Kidney (tissue), 22 donors: ENCODE measurements at places on chromosomes 6 and 20. TPM values are rescaled to one million over a fixed set of nuclear protein-coding genes. Genes with fewer than 3 reads are reported as not detected.
A peak's percentile ranks its signal among the peaks of the same experiment; 100 is the strongest.

HSPA12B gene
- 18.9 TPM for total RNA-seq

SLC17A3 gene
- total RNA-seq: 14.0 TPM

EBF4 gene
- 10.2 TPM for total RNA-seq

GRCh38 chr6:123091896-123092271, 95.8 kb downstream of the CLVS2 start:
- H3K36me3 ChIP-seq: no peaks in the 10 kb centered on the region
- DNase-seq: no peak
- H3K4me1 ChIP-seq: no peaks in the 10 kb centered on the region
- H3K4me3 ChIP-seq: no peak overlapping the region

DNA sequence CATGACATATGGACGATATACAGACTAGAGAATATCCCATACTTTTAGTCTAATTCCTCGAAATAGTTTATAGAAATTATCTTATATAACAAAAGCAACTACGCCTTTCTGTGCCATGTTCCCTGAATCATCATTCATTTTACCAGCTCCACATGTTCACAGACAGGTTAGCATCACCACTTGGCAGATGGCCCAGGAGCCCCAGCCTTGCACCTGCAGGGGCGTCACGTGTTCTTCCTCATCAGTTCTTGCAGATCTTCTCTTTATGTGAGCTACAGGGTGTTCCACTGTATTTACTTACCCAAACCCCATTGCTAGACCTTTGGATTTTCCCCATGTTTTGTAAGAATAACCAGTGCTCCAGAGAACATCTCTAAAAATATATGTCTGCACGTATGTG, 12.6 kb upstream of the BNIP5 start:
- no peaks in the 10 kb centered on the region for H3K27me3 ChIP-seq
- no peak overlapping the region for H3K4me3 ChIP-seq

GNAS-AS1 gene
- total RNA-seq: 0.88 TPM

GRCh38 chr20:51402201-51402600, 140.3 kb downstream of the NFATC2 start:
- H3K36me3 ChIP-seq: no peaks in the 10 kb centered on the region
- no peak overlapping the region for H3K27ac ChIP-seq
- no peaks in the 10 kb centered on the region for H3K4me1 ChIP-seq

- H3K4me1 ChIP-seq: peaks cover 13% of the 10 kb centered on the region
- H3K36me3 ChIP-seq: peaks cover 10% of the 10 kb centered on the region
- H3K4me3 ChIP-seq: peak overlapping the region; percentile 99
- peak; percentile 66 for DNase-seq
- H3K27me3 ChIP-seq: no peaks in the 10 kb centered on the region
Measured at GRCh38 chr6:32152769-32153563, 975 bp upstream of the PPT2 start.

ALDH5A1 gene
- 10.4 TPM for total RNA-seq

MOG gene
- total RNA-seq: not detected

DNA sequence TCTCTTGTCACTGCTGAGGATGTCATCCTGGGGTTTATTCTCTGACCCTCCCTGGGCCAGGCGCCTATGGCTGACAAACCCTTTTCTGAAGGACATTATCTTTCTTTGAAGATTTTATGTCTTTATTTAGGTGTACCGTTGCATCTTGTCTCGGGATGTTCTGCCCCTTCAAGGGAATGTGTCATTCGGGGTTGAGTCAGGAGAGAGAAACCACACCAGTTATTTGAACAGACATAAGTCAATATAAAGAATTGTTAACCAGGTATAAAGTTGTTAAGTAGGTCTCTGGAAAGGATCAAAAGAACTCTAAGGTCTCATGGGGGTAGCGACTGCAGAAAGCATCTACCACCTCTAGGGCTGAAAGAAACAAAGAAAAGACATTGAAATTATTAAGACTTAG, 8.2 kb upstream of the ELMO2 start:
- no peak overlapping the region for H3K27ac ChIP-seq
- H3K36me3 ChIP-seq: no peaks in the 10 kb centered on the region
- DNase-seq: no peak
- H3K4me1 ChIP-seq: peaks cover 6% of the 10 kb centered on the region
- no peak overlapping the region for H3K4me3 ChIP-seq

DNA sequence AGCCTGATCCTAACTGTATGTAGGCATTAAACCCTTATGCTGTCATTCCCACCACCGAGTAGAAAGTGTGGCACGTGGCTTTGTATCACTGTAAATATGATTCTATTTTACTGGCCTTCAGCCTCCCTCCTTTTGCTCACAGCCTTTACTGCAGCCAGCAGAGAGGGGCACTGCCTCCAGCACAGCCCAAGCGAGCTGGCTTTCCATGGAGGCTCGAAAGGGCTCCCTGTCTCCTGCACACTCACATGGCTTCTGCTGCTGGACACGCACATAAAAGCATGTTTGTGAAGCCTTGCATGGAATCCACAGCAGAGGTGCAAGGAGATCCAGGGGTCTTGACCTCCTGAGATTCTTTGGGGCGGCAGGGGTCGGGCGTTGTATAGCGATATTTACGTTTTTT, 51.3 kb downstream of the RNASET2 start:
- peaks cover 2% of the 10 kb centered on the region for H3K4me1 ChIP-seq
- no peak for DNase-seq
- H3K27me3 ChIP-seq: no peaks in the 10 kb centered on the region
- no peak overlapping the region for H3K27ac ChIP-seq
- H3K36me3 ChIP-seq: no peaks in the 10 kb centered on the region
- no peak overlapping the region for H3K4me3 ChIP-seq

- H3K27me3 ChIP-seq: no peaks in the 10 kb centered on the region
- H3K4me1 ChIP-seq: no peaks in the 10 kb centered on the region
- no peak overlapping the region for H3K4me3 ChIP-seq
- no peak overlapping the region for H3K27ac ChIP-seq
- DNase-seq: no peak
- H3K36me3 ChIP-seq: no peaks in the 10 kb centered on the region
Measured at GRCh38 chr6:54335871-54336270, 27.6 kb downstream of the TINAG start.

NPBWR2 gene
- not detected for total RNA-seq

- no peak overlapping the region for H3K4me3 ChIP-seq
- no peak overlapping the region for H3K27ac ChIP-seq
- no peaks in the 10 kb centered on the region for H3K27me3 ChIP-seq
Measured at GRCh38 chr6:17877196-17877894, 110.1 kb downstream of the KIF13A start.

DNA sequence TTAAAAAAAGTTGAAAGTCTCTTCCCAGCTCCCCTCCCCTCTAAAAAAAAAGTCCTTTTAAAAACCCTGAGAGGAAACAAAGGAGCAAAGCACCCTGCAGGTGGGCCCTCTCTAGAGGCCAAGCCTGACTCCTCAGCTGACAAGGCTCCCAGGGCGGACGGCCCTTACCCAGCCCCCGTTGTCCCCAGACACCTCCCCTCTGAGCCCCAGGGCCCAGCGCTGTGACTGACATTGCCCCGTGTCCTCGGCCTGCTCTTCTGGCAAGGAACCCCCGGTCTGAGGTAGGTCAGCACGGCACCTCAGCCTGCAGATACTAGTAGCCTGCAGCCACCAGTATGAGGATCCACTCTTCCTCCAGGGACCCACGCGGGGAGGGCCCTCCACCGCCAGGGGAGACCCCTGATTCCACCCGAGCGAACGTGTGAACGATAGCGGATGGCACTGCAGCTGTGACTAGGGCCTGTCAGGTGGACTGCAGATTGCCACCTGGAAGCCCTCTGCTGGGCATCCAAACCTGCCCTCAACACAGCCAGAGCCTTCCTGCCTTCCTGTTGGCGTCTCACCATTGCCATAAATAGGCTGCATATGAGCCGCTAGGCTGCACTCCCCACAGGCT, 34.2 kb downstream of the FOXC1 start:
- H3K4me1 ChIP-seq: no peaks in the 10 kb centered on the region
- H3K4me3 ChIP-seq: no peak overlapping the region
- DNase-seq: no peak
- no peak overlapping the region for H3K27ac ChIP-seq
- H3K36me3 ChIP-seq: no peaks in the 10 kb centered on the region

DNA sequence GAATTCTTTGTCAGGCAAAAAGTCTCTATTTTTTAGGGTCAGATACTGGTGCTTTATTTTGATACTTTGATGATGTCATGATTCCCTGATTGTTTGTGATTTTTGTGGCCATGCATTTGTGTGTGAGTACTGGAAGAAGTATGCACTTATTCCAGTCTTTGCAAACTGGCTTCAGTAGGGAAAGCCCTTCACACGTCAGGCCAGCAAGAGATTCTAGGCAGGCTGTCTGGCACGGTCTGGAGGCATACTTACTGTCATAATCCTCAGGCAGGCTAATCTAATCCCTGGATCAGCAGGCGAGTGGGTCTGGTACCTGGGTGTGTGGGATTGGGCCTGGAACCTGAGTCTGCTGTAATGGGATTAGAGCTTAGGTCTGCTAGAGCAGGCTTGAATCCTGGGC, 391.8 kb upstream of the MMS22L start:
- DNase-seq: no peak
- no peak overlapping the region for H3K27ac ChIP-seq
- no peaks in the 10 kb centered on the region for H3K4me1 ChIP-seq
- no peaks in the 10 kb centered on the region for H3K27me3 ChIP-seq
- H3K4me3 ChIP-seq: no peak overlapping the region

GRCh38 chr6:5482619-5483018, 221.3 kb downstream of the FARS2 start:
- H3K27me3 ChIP-seq: no peaks in the 10 kb centered on the region
- H3K4me1 ChIP-seq: no peaks in the 10 kb centered on the region
- no peak for DNase-seq
- H3K36me3 ChIP-seq: no peaks in the 10 kb centered on the region

- DNase-seq: no peak
- no peak overlapping the region for H3K27ac ChIP-seq
- no peaks in the 10 kb centered on the region for H3K4me1 ChIP-seq
- H3K4me3 ChIP-seq: no peak overlapping the region
- no peaks in the 10 kb centered on the region for H3K27me3 ChIP-seq
Measured at GRCh38 chr6:1986454-1987243, 258.8 kb downstream of the GMDS start.

GRCh38 chr6:138197570-138197969, 20.7 kb downstream of the PBOV1 start:
- no peaks in the 10 kb centered on the region for H3K4me1 ChIP-seq
- no peak overlapping the region for H3K4me3 ChIP-seq
- H3K36me3 ChIP-seq: no peaks in the 10 kb centered on the region

DNA sequence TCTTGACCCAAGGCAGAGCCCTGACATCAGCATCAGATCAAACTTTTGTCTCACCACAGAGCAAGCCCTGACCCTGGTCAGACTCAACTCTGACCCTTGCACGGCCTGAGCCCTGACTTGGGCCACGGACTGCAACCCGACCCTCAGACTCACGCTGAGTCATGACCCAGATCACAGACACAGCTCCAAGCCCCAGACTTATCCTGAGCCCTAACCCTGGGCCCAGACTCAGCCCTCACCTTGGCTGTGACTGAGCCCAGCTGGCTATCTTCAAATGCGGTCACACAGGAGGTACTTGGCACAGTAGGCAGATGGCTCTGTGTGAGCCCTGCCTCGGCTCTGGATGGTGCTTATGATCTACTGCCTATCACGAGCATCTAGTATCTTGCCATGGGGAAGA, 602.3 kb downstream of the PTPRT start:
- no peaks in the 10 kb centered on the region for H3K36me3 ChIP-seq
- H3K4me1 ChIP-seq: no peaks in the 10 kb centered on the region
- DNase-seq: no peak
- H3K27me3 ChIP-seq: no peaks in the 10 kb centered on the region
- no peak overlapping the region for H3K27ac ChIP-seq

TINAG gene
- 22.1 TPM for total RNA-seq

- no peak overlapping the region for H3K4me3 ChIP-seq
- no peaks in the 10 kb centered on the region for H3K36me3 ChIP-seq
- no peaks in the 10 kb centered on the region for H3K4me1 ChIP-seq
- DNase-seq: no peak
- H3K27ac ChIP-seq: no peak overlapping the region
- H3K27me3 ChIP-seq: no peaks in the 10 kb centered on the region
Measured at GRCh38 chr6:140809694-140810101, 1323.0 kb upstream of the GJE1 start.

ECT2L gene
- total RNA-seq: 0.13 TPM

HLA-DOA gene
- total RNA-seq: 21.6 TPM

DNA sequence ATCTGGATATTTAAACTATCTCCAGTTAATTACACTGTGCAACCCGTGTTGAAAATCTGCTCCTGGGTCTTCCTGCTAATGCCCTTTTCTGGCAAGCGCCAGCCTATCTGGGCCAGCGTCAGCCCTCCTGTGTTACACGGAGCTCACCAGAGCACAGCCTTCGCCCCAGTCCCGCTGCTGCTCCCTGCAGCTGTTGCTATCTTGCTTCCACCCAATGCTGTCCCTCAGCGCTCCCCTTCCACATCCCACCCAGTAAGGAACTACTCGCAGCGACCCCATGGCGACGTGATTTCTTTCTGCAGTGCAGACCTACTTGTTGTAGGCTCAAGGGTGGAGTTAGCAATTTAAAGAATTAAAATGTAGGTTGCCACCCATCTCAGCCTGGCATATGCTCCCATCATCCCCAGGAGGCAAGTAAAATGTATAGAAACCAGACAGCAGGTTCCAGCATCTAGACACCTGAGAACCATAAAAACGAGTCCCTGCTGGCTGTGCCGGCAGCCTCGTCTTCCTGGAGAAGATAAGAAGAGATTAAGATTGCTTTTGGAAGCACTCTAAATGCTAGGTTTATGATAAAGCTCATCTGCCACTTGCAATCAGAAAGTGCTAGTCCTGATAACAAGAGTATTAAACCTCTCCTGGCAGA, 254.3 kb upstream of the FOXQ1 start:
- H3K36me3 ChIP-seq: no peaks in the 10 kb centered on the region
- H3K4me1 ChIP-seq: no peaks in the 10 kb centered on the region
- no peak for DNase-seq
- no peak overlapping the region for H3K27ac ChIP-seq
- H3K4me3 ChIP-seq: no peak overlapping the region

C20orf173 gene
- not detected for total RNA-seq

- H3K36me3 ChIP-seq: no peaks in the 10 kb centered on the region
- H3K4me1 ChIP-seq: no peaks in the 10 kb centered on the region
- DNase-seq: no peak
- H3K27ac ChIP-seq: no peak overlapping the region
- H3K27me3 ChIP-seq: no peaks in the 10 kb centered on the region
- H3K4me3 ChIP-seq: no peak overlapping the region
Measured at GRCh38 chr20:51695574-51696303, 72.5 kb downstream of the ATP9A start.
